ENCODE measurements at places on chromosomes 5 and 9. TPM values are rescaled to one million over a fixed set of nuclear protein-coding genes. Genes with fewer than 3 reads are reported as not detected.

CD72 gene
- total RNA-seq = 0.88 TPM

RETREG1 gene
- 15.9 TPM for total RNA-seq

LURAP1L gene
- 13.1 TPM for total RNA-seq

IL12B gene
- total RNA-seq = not detected

TOMM5 gene
- 40.3 TPM for total RNA-seq

SHISAL2B gene
- 3.4 TPM for total RNA-seq

GRIN3A gene
- 0.06 TPM for total RNA-seq

OSMR gene
- total RNA-seq = 25.2 TPM

PHF2 gene
- total RNA-seq = 11.4 TPM

SURF4 gene
- total RNA-seq = 127 TPM

GFRA3 gene
- 1.0 TPM for total RNA-seq

SLC1A3 gene
- total RNA-seq = 1.7 TPM

PAEP gene
- not detected for total RNA-seq

TTF1 gene
- 7.1 TPM for total RNA-seq

RASGRF2 gene
- 1.6 TPM for total RNA-seq

C9orf50 gene
- total RNA-seq = not detected

RHOBTB3 gene
- 59.6 TPM for total RNA-seq

FUBP3 gene
- 25.3 TPM for total RNA-seq

SNCB gene
- total RNA-seq = not detected

ZBED3 gene
- 7.6 TPM for total RNA-seq

SNCAIP gene
- 1.1 TPM for total RNA-seq

FAM163B gene
- not detected for total RNA-seq

TNFSF8 gene
- total RNA-seq = 0.12 TPM

SOWAHA gene
- 1.5 TPM for total RNA-seq

NIPAL4 gene
- not detected for total RNA-seq

ITGA2 gene
- total RNA-seq = 1.5 TPM

BHMT2 gene
- 0.28 TPM for total RNA-seq

MORN5 gene
- total RNA-seq = not detected

SLC23A1 gene
- 1.2 TPM for total RNA-seq

ACTL7A gene
- not detected for total RNA-seq

FOXD4L6 gene
- total RNA-seq = not detected

PRLR gene
- total RNA-seq = 7.0 TPM

OLFM1 gene
- total RNA-seq = 6.4 TPM

IFNK gene
- not detected for total RNA-seq

TMEM215 gene
- not detected for total RNA-seq

SLC28A3 gene
- total RNA-seq = 5.7 TPM

ADAMTS13 gene
- total RNA-seq = 5.5 TPM

SPINK7 gene
- not detected for total RNA-seq

PRRX2 gene
- total RNA-seq = not detected

EDIL3 gene
- 0.65 TPM for total RNA-seq

GSN gene
- total RNA-seq = 122 TPM

CDX1 gene
- 0.13 TPM for total RNA-seq

FAM219A gene
- total RNA-seq = 7.9 TPM

RMRP gene
- 10,479 TPM for total RNA-seq

ADRB2 gene
- total RNA-seq = 1.1 TPM

PCDHA9 gene
- 0.23 TPM for total RNA-seq

FGD3 gene
- 5.0 TPM for total RNA-seq

GPX8 gene
- 6.2 TPM for total RNA-seq

TMC1 gene
- not detected for total RNA-seq

ERCC8 gene
- total RNA-seq = 3.6 TPM

PCDHGB4 gene
- 2.0 TPM for total RNA-seq

GADD45G gene
- 39.6 TPM for total RNA-seq

NAIP gene
- 3.6 TPM for total RNA-seq

SMIM33 gene
- not detected for total RNA-seq

GKAP1 gene
- total RNA-seq = 6.6 TPM

EQTN gene
- total RNA-seq = not detected

EIF4E1B gene
- not detected for total RNA-seq

SLC26A2 gene
- 3.1 TPM for total RNA-seq

Measured in pancreas (tissue), 10 donors.